Activated naive CD4-positive, alpha-beta T cell treated with Interleukin-2 at 50 U/mL for 16 hours (primary cell): ENCODE measurements at places on chromosomes 3 and 15.

DNA sequence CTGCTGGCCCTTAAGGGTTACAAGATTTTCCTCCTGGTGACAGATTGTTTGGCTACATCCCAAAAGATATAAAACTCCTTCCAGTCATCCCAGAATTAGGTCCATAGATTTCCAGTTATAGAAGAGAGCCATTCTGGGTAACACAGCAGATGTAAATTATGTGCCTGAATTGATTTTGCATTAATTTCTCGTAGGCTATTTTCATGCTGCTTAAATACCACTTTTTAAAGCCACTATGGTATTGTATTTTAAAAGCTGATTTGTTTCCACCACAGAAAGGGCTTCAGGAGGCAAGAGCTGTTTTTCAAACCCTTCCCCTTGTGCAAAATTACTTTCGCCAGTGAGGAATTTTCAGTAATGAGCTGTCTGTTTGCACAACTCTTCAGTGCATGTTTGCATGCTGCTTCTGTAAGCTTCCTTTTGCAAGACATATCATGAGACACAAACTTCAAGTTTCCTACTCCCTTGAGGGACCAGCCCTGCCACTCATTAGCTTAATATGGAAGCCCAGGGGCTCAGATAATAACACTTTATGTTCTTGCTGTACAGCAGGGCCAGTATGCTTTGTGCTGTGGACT, 105.4 kb upstream of the TNIK start:
- no peak for DNase-seq

GRCh38 chr15:84829428-84829827, 12.3 kb downstream of the ALPK3 start:
- no peak for DNase-seq

- no peak for DNase-seq
Measured at GRCh38 chr15:101637516-101637915, 14.7 kb downstream of the TM2D3 start.

DNA sequence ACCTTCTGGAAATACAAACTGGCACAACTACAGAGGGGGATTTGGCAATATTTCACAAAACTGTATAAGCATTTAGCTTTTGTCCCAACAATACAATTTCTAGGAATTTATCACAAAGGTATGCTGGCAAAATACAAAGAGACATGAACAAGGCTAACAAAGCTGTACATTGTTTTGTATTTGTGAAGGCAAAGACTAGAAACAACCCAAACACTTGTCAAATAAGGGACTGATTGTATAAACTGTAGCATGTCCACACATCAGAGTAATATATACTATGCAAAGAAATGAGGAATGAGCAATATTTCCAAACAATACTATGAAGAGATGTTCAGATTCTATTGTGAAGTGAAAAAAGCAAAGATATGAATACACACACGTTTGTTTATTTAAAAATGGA, 26.4 kb downstream of the CP start:
- no peak for DNase-seq

- DNase-seq, result no peak
Measured at GRCh38 chr15:73258271-73259108, 110.3 kb downstream of the HCN4 start.
